Pancreas (tissue), 10 donors: ENCODE measurements at places on chromosomes 1 and 21. TPM values are rescaled to one million over a fixed set of nuclear protein-coding genes. Genes with fewer than 3 reads are reported as not detected.

GRCh38 chr1:162918151-162918754 lies 57.3 kb upstream of the CCDC190 start:
- H3K4me3 ChIP-seq: no peak overlapping the region
- no peaks in the 10 kb centered on the region for H3K4me1 ChIP-seq
- H3K36me3 ChIP-seq: no peaks in the 10 kb centered on the region
- no peaks in the 10 kb centered on the region for H3K27me3 ChIP-seq
- H3K27ac ChIP-seq: no peak overlapping the region

GRCh38 chr1:186487163-186487562 lies 26.2 kb upstream of the PDC start:
- no peaks in the 10 kb centered on the region for H3K4me1 ChIP-seq
- H3K27ac ChIP-seq: no peak overlapping the region
- H3K36me3 ChIP-seq: no peaks in the 10 kb centered on the region
- H3K27me3 ChIP-seq: no peaks in the 10 kb centered on the region
- DNase-seq: no peak

The BRDT gene
- not detected for total RNA-seq

The SPRR3 gene
- total RNA-seq: not detected

The VANGL2 gene
- 4.2 TPM for total RNA-seq
